ENCODE measurements at places on chromosomes 13 and 19. TPM values are rescaled to one million over a fixed set of nuclear protein-coding genes. Genes with fewer than 3 reads are reported as not detected.

DNA sequence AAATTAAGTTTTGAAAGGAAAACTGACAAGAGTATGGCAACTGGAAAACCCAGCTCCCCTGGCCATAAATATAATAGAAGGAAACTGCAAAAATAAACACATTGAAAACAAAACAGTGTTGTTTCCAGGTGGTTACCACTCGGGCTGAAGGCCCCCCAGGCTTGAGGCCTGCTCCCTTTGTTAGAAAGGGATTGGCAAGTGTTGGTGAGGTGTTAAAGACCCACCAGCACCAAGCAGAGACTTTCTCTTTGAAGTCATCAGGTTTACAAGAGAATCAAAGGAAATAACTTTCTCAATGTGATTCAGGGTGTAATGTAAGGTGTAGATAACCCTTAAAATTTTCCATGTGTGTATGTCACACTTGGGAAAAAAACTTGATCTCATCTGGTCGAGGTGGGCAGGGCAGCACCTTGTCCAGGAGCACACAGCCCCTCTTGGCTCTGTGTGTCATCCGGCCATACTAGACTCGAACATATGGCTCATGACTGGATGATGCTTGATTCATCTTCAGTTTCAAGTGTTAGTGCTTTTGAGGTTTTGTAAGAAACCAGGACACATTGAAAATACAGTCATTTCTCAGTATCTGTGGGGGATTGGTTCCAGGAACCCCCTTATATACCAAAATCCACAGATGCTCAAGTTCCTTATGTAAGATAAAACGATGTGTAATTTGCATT lies 7.8 kb downstream of the ACTN4 start:
- no peak for DNase-seq

The STOML3 gene
- total RNA-seq = not detected

DNA sequence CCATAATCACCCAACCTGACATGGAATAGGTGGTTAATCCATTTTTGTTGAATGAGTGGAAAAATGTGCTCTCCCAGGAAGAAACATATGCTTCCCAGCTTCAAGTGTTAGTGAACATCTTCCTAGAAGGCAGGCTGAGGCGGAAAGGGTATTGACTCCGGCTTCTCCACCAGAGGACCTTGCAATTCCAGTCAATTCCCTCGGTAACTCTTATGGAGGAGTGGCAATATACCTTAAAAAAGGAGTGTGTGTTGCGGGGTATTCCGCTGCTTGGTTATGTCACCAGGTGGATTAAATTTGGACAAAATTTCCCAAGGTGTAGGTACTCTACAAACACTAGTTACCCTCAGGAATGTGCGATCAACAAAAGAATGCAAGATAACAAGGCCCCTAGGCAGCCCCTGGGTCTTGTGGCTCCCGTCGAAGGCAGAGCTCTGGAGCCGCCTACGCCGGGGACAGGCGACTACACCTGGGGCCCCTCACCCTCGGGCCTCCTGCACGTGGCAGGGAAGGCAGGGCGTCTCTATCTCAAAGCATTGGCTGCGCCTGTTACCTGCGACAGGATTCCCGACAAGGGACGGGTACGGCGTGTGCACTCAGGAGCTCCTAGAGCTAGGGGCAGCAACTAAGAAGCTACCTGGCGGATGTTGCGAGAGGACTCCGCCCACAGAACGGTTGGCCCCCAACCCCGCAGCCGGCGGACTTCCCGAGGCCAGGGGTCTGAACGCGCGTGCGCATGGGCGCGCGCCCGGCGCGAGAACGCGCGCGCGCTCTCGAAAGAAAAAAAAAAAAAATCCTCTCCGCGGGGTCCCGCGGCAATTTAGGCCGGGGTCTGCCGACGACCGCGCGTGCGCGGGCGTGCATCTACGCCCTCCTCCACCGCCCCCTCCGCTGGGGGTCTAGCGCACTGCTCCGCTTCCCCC lies at the start of gene WDR87:
WDR87 (minus strand) TSS at position 649 of the 923 bp plus-strand sequence. CDS start 8,355 bp downstream, outside the sequence.
- DNase-seq = peak; percentile 98

GRCh38 chr13:51590971-51591627 lies 6.8 kb downstream of the WDFY2 start:
- DNase-seq = no peak

The CEACAM3 gene
- not detected for total RNA-seq

The CABP5 gene
- not detected for total RNA-seq

The MADCAM1 gene
- 0.70 TPM for total RNA-seq

The IGFL1 gene
- total RNA-seq = not detected

GRCh38 chr19:30304540-30304939 lies 67.6 kb upstream of the ZNF536 start:
- DNase-seq = no peak

The KLF1 gene
- total RNA-seq = 0.76 TPM

- DNase-seq = peak; percentile 98
These were observed 22.4 kb upstream of the SEMA6B start for GRCh38 chr19:4581666-4582553.

GRCh38 chr19:52101866-52102562 lies 6.4 kb upstream of the ZNF841 start:
- no peak for DNase-seq

- DNase-seq = no peak
These were observed 79.9 kb upstream of the MYCBP2 start for GRCh38 chr13:77406644-77407440.

GRCh38 chr13:106612688-106613087 lies 44.8 kb upstream of the ARGLU1 start:
- DNase-seq = no peak

GRCh38 chr13:58542530-58542929 lies 911.0 kb downstream of the PCDH17 start:
- DNase-seq = no peak

GRCh38 chr13:75657111-75657510 lies 21.0 kb downstream of the LMO7 start:
- DNase-seq = no peak

- DNase-seq = peak; percentile 56
These were observed 6.8 kb upstream of the LRFN1 start for GRCh38 chr19:39327363-39328045.

The CLDN10 gene
- 17.8 TPM for total RNA-seq

The ZNF540 gene
- not detected for total RNA-seq

The APC2 gene
- total RNA-seq = 0.31 TPM

The KLK15 gene
- not detected for total RNA-seq

DNA sequence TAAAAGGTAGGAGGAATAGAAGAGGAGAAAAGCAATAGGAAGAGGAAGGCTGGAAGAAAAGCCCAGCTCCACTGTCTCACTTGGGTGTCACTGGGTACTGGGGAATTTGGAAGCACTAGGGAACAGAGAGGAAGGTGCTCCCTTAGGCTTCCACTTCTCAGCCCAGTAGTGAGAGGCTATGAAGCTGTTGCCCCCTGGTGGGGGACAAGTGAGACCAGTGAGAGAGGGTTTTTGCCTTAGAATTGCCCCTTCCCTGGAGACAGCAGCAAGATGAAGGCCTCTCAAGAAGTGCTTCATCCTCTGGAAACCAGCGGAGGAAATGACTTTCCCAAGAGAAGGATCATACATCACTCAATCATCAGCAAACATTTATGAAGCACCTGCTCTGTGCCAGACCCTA lies 4.7 kb upstream of the ZNF606 start:
- DNase-seq = no peak

- DNase-seq = peak; percentile 59
These were observed 15.4 kb downstream of the NLRP12 start for GRCh38 chr19:53808710-53809125.

The TNFSF9 gene
- 1.3 TPM for total RNA-seq

DNA sequence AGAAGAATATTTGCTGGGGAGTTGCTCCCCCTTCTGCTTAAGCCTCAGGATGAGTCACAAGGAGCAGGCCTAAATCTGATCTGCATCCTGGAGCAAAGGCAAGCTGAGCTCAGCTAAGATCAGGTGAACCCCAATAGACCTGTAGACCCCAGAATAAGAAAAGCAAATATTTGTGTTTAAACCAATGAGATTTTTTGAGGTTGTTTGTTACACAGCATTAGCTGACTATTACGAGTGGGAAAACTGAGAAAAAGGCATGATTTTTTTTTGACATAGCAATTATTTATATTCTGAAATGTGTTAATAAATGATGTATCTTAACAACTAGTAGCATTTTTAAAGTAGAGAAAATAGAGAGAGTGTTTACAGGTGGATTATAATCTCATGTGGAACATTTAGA lies 45.1 kb downstream of the ADGRE3 start:
- no peak for DNase-seq

- no peak for DNase-seq
These were observed 1485.3 kb downstream of the PCDH9 start for GRCh38 chr13:65744836-65745235.

The ATP8B3 gene
- total RNA-seq = 7.4 TPM

The CYP4F11 gene
- total RNA-seq = not detected

- DNase-seq = peak; percentile 91
These were observed at the start of gene MLNR for GRCh38 chr13:49220036-49220855. Gene MLNR (plus strand): TSS chr13:49220338. CDS start chr13:49220338, 0 bp downstream.

GRCh38 chr13:106077017-106077416 lies 458.4 kb downstream of the EFNB2 start:
- no peak for DNase-seq

DNA sequence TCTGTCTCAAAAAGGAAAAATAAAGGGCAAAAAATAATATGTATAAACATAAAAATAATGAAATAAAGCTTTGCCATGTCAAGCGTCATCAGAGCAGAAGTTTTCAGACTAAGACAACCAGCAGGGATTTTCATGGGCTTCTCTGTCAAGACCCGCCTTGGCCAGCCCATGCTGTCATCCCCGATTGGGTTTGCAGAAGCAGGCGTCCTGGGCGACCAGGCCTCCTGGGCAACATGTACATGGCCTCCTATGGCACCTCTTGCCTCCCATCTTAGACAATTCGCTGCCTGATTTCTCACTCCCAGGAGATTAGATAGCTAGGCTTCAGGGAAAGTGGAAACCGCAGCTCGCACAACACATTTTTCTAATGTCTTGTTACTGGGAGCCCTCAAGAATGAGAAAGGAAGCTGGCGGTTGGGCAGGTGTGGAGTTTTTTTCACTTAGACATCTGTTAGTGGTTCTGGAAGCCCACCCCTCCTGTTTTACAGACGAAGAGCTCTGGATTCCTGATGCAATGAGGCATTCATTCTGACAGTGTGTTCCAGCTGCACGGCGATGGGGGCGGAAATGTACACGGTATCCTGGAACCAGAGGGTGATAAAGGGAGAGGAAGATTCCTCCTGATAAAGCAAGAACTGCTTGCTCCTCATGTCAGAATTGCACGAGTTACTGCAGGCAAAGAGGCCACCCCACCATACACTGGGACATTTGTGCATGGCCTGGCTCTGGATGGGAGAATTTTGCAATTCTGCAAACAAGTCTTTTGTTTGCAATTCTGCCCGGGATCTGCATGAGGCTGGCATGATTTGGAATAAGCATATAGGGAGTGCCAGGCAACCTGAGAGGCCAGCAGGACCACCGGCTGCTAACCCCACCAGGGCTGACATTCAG lies 47.4 kb upstream of the KATNAL1 start:
- DNase-seq = no peak

The ZNF790 gene
- total RNA-seq = 3.0 TPM

GRCh38 chr19:42292042-42292960 lies 9.6 kb upstream of the PRR19 start:
- no peak for DNase-seq

DNA sequence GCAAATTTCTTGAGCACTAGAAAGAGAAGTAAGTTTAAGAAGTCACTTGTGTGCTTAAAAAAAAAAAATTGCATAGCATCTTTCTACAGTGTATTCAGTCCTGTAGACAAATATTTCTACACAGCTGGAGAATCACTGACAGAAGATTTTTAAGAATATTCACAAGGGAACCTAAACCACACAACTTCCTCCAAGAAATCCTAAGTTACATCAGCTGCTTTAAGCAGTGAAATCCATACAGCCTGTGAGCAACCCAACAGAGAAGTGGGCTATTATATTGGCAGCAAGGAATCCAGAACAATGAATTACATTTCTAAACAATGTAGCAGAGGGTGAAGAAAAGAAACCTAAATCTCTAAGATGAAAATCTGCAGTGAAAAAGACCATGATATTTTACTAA lies 1.5 kb downstream of the DOCK9 start:
- DNase-seq = no peak

DNA sequence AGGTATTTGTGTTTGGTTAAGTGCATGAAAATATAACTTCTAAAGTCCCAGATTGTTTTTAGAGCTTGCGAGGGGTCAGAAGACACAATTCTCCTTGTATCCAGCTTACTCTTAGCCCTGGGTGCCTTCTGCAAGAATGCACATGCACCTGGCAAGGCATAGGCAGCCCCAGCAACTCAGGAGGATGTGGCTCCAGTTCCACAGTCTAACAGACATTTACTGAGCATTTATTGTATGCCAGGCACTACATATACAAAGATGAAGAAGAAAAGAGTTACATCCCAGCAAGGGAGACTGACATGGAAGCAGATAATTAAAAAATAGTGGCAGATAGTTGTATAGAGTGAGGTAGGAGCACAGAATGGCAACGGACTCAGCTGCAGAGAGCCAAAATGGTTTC lies 101.1 kb upstream of the FRY start:
- no peak for DNase-seq

- DNase-seq = no peak
These were observed 15.8 kb upstream of the ALOX5AP start for GRCh38 chr13:30719525-30719914.

The TPTE2 gene
- not detected for total RNA-seq

The ODAD3 gene
- total RNA-seq = 0.66 TPM

The SPRED3 gene
- 4.2 TPM for total RNA-seq

The ZNF560 gene
- total RNA-seq = not detected

GRCh38 chr19:54883228-54883627 lies 9.2 kb downstream of the FCAR start:
- no peak for DNase-seq

The KCNN4 gene
- total RNA-seq = 0.62 TPM

The ZNF525 gene
- 11.3 TPM for total RNA-seq

The TBXA2R gene
- 0.45 TPM for total RNA-seq

GRCh38 chr13:35139591-35139990 lies 197.5 kb downstream of the NBEA start:
- no peak for DNase-seq

DNA sequence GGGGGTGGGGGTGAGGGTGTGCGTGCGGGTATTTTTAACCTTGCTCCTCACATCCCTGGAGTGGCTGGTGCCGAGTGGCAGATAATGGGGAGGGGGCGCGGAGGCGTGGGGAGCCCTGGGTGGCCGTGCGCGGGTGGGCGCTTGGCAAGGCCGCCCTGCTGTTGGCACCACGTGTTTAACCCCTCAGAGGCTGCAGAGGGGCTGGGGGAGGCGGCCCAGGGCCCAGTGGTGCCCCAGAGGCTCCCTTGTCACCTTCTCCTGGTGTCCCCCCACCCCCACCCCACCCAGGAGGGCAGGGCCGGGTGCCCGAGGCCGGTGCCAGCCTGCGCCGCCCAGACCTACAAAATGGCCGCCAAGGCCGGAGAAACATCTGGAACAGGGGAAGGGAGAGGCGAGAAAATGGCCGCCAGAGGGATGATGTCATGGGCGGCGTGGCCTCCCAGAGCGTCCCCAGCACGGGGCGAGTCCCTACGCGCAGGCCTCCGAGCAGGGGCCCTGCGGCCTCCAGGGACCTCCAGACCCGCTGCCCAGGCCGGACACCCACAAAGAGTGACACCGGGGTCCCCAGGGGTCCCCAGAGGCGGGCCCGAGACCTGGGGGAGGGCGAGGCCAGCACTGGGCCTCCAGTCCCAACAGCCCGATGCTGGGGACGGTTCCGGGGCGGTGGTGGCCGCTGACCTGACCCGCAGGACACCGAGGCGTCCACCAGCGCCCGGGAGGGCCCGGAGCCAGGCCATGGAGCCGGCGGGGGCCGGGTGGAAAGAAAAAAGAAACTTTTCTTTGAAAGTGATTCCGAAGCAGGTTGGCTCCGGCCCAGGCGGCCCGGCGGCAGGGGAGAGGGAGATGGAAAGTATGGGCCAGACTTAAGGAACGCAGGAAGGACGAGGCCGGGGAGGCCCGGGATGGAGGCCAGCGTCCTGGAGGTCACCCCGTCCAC lies 38.2 kb downstream of the NFIC start:
- DNase-seq = peak; percentile 77

GRCh38 chr19:17090583-17090982 lies 15.0 kb downstream of the MYO9B start:
- no peak for DNase-seq

All from H7 (cell line).